ENCODE measurements at places on chromosomes 7 and 10. TPM values are rescaled to one million over a fixed set of nuclear protein-coding genes. Genes with fewer than 3 reads are reported as not detected.

DNA sequence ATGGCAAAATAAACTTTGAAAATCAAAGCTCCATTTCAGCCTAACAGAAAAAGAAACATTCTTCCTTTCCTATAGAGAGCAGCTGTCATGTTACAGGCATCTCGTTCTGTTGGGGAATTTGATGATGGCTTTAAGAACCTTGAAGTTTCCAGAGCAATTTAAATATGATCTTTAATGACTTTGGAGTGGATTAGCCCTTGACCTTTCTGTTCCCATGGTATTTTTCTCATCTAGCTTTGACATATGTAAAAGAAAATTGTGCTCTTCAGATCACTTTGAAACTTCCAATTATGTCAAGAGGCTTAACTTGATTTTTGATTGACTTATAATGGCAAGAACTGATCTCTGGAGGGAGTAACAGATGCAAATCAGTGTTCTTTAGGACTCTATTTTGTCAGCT lies 157.6 kb upstream of the SEMA3E start:
- DNase-seq = no peak

GRCh38 chr7:54337466-54337865 lies 204.7 kb upstream of the VSTM2A start:
- no peak for DNase-seq

GLI3 gene
- 4.4 TPM for total RNA-seq

- DNase-seq = peak; percentile 59
Observed at GRCh38 chr7:36261019-36261754, 108.1 kb downstream of the EEPD1 start.

DNA sequence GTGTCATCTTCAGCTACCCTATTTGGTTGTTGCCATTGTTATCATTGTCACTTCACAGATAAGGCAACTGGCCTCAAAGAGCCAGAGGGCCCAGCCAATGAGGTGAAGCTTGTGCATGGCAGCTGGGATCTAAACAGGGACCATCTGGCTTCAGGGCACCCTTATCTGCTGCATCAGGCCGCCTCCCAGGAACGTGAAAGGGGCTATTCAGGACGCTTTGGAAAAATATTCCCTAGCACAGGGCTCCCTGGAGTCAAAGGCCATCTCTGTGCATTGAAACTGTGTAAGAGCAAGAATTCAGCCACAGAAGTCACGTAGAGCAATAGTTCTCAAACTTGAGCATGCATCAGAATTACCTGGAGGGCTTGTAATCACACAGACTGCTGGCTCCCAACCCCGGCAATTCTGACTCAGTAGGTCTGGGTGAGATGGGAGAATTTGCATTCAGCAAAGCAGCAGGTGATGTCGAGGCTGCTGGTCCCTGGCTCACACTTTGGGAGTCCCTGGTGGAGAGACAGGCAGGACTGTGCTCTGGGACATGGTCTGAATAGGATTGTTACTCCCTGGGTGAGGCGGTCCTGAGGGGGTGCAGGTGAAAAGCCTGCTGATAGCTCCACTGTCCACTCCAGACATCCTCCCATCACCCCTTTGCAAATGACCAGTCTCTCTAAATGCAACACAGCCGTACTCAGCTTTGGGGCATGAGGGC lies 21.5 kb upstream of the PLEKHA1 start:
- no peak for DNase-seq

DNA sequence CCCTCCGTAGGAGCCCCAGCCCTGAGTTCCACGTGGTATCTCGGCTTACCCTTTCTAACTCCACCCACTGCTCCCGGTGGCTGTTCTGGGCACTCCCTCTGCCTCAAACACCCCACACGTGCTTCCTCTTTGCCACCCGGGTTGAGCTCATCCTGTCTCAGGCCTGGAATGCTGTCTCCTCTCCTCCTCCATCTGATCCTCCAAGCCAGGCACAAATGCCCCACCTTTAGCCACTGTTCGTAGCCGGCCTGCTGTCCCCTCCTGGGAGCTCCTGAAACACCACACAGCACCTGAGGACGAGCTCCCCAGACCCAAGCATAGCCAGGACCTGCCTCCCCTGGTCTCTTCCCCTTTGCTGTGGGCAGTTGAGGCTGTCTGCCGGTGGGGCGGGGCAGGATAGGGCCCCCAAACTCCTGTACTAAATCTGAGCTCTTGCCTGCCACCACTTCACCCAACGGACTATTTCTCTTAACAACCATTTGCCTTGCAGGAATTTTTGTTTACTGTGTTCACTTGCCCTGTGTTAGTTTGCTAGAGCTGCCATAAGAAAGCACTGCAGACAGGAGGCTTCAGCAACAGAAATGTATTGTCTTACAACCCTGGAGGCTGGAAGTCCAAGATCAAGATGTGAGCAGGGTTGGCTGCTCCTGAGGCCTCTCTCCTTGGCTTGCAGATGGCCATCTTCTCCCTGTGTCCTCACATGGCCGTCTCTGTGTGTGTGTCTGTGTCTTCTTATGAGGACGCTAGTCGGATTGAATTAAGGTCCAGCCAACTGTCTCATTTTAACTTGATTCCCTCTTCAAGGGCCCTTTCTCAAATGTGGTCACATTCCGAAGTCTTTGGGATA lies 58.3 kb upstream of the SHH start:
- DNase-seq = no peak

DYNC1I1 gene
- 4.4 TPM for total RNA-seq
